ENCODE measurements at places on chromosomes 12 and 14.

DNA sequence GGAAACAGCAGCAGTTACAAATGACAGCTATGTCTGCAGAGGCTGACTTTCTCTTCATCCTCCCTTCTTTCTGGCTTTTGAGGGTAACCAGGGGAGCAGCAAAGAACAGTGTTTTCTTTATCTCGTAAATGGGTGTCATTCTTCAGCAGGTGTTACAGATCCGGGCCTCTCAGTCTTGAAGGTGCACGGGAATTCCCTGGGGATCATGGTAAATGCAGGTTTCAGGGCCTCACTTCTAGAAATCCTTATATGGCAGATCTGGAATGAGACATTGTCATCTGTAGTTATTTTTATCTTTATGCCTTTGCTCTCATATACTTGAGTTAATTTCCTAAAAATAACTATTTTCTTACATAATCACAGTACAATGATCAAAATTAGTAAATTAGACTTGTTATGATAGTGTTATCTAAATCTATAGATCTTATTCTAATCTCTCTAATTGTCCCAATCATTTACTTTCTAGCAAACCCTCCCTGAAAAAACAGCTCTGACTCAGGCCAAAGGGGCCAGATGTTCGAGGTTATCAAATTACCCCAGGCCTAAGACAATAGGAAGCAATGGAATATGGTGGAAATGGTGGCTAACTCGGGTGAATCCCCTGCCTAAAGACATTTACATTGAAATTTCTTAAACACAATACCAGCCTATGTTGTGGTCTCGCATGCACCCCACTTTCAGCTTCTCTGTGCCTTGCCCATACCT is 145.0 kb downstream of the CAND1 start:
- no peak for DNase-seq

GRCh38 chr12:110744151-110744571 is 1.5 kb upstream of the PPP1CC start:
- peak; percentile 62 for DNase-seq

GRCh38 chr14:50541159-50541567 is 8.8 kb upstream of the MAP4K5 start:
- DNase-seq = no peak

DNA sequence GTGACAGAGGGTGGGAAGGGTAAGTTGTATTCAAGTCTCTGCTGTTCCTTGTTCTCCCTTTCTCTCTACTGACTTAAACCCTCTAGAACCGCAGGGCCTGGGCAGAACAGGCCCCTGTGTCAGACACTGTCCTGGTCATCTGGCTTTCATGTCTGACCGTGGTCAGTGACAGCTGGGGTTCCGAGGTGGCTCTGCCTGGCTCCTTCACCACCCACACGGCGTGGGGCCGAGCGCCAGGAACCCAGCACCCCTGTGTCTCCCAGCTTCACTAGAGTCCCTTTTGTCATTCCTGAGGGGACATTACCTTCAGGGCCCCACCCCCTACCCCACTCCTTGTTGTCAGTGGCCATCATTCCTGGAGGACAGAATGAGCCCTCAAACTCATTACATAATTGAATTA is 168.9 kb downstream of the ADGRD1 start:
- DNase-seq = no peak

GRCh38 chr12:76312315-76312714 is 35.9 kb downstream of the BBS10 start:
- no peak for DNase-seq

DNA sequence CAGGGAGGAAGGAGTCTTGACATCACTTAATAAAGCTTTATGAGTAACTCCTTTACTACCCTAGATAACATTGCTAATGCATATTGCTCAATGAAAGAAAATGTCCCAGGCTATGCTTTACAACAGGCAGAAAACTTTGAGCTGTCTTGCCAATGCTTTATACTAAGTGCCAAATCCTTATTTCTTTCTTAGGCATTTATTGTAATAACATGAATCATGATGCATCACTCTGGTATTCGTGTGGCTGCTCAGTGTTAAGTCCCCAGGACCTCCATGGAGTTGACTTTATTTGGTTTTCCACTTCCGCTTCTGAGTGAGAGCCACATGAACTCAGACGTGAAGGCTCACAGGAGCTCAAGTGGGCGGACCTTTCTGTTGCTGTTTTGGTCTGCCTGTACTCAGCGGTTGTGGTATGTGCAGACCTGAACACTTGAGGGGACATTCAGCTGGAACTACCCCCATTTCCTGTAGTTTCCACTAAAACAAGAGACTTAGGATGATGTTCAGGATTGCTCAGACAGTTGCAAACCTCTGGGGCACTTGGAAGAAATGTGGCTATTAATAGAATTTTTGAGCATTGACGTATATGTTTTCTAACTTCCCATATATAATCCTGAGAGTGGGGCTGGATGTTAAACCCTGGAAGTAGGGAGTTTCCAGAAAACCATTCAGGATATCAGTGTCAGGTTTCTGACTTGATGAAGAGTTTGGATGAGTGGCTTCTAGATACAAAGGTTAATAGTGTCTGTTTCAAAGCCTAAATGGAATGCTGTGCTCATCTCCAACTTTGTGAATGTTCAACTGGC is 258.6 kb downstream of the MSRB3 start:
- peak; percentile 100 for DNase-seq

DNA sequence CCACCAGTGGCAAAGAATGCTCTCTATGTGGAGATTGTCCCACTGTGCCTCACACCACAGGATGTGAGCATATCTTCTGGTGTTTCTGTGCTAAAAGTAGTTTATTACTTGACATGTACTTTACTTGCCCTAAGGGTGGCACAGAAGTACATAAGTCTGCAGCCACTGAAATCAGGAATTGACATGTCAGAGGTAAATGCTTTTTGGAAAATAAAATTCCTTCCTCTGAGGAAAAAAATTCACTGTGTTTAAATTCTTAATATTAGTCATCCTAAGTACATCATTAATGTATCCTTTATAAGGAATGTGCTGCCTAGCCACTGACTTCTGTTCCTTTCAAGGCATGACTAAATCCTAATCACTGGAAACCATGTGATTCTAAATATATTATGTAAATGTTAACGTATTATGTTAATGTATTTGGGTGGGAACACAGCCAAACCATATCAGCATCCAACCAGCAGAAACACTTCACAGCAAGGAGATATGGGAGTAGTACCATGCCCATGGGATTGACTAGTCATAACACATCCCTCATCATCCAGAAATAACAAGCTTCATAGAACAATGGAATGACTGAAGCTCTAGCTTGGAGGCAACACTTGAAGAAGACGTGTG is 239.7 kb upstream of the PPFIA2 start:
- DNase-seq = no peak

DNA sequence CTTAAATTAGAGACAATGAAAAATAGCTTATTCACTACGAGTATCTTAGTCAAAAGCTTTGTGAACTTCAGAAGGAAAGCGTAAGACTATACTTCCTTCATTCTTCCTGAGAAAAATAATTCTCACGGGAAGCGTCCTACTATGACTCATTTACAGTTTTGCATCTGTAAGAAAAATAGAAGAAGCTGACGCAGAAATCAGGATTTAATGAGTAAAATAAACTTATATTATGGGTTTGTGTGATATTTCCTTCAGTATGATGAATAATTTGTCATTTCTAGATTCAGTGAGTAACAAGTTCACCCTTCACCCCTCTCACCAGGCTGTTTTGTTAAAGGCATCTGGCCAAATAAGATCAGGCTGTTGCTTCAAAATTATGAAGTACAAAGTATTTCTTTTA is 17.8 kb upstream of the PDE3A start:
- DNase-seq = no peak

- DNase-seq = no peak
Measured at GRCh38 chr14:71694591-71695530, 237.4 kb upstream of the RGS6 start.

DNA sequence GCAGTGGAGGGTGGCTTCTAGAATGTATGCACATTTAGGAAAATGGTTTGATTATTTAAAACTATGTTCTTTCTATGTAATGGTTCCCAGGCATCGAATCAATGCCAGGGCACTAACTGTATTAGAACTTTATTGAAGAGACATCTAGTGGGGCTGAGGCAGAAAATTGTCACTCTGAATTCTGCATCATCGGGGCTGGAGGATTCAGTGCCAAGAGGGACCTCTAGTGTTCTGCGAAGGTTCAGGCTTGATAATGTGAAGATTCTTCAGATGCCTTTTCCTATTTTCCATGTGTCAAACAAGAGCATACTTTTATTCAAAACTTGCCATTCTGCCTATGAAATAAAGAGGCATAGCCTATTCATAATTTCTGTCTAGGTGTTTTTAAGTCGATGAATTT is 146.3 kb downstream of the CAND1 start:
- DNase-seq = peak; percentile 59

DNA sequence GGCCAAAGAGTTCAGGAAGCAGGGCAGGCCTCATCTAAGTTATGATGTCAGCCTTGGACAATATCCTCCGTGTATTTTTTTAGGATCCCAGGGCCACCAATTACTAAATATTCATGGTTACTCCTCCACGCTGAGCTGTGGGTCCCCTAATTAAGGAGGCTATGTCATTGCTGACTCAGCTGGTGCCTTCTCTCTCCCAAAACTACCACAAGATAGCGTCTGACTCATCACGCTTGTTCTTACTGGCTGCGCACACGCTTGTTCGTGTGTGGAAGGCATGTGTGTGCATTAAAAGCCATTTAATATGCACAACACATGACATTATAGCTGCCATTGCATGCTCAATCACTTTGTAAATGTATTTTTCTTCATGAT is 78.3 kb downstream of the GSC start:
- no peak for DNase-seq

- no peak for DNase-seq
Measured at GRCh38 chr12:25725931-25726330, 172.8 kb upstream of the LMNTD1 start.

DNA sequence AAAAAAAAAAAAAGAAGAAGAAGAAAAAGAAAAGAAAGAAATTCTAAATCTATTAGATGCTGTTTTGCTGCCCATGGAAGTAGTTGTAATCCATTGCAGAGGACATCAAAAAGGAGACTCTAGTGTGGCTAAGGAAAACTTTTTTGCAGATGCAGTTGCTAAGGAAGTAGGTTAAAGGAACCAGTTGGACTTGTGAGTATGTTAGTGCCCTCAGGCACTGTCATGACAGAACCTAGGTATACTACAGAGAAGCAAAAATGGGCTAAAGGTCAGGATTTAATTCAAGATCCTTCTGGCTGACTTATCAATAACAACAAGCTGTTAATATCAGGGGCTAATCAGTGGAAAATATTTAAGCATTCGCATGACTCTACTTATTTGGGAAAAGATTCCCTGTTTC is 1571.6 kb upstream of the FLRT2 start:
- no peak for DNase-seq

DNA sequence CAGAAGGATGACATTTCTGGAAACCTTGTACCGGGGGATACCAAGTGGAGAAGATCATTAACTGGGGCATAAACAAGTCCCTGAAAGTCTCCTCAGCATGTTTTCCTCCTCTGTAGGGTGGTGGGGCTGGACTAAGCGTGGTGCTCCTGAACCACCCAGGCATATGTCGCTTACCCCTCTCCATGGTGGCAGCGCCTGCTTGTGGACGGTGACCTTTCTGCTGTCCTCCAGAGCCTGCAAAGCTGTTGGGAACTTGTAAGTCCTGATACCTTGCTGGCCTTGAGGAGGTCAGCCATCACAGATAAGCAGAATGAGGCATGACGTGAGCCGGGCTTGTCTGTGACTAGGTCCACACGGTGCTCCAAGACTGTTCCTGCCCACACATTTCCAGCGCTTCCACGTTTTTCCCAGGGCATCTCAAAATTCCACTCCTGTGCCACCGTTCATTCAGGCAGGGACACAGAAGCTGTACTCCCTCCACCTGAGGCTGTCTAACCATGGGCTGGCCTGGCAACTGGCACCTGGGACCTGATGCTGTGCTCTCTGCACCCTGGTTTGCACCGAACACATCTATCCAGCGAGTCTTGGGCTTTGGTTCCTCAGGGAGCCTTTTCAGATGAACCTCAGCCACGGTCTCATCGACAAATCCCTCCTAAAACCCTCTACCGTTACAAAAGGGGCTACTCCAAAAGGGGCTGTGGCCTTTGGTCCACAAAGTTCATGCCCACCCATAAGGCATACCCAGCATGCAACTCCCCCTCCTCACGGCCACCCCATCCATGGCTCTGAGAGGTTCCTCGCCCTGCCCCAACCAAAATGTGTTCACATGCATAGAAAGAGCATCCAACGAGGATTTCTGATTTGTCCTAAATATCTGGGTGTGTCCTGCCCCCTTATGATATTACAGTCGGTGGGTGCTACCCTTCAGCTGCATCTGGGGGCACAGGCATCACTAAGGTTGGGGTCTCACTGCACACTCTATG is 199.6 kb upstream of the DIO3 start:
- DNase-seq = no peak

GRCh38 chr14:50773632-50774541 is 57.1 kb downstream of the NIN start:
- DNase-seq = peak; percentile 49

DNA sequence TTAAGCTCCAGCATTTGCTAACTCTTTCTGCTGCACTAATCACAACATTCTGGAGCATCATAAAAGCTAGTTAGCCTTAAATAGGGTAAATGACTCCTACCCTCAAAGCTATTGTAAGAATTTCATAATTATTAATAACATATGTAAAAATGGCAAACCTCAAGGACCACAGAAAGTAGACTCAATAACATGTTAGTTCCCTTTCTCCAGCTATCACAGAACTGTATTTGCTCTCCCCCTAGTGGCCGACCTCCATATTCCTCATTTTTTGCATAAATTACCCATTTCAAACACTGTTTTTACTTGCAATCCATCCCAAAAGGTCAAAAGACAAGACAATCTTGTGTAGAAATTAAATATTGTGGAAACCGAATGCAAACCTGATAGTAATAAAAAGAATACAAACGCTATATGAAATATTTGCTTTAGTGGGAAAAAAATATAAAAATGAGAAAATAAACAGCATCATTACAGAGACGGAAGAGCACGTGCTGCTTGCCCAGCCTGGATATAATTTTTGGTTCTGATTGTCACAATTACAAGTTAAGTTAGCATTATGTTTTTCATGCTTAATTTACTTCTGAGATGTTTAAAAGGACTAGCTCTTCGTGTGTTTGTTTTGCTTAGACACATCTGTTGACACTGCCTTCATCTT is 97.9 kb downstream of the RERGL start:
- DNase-seq = peak; percentile 71

DNA sequence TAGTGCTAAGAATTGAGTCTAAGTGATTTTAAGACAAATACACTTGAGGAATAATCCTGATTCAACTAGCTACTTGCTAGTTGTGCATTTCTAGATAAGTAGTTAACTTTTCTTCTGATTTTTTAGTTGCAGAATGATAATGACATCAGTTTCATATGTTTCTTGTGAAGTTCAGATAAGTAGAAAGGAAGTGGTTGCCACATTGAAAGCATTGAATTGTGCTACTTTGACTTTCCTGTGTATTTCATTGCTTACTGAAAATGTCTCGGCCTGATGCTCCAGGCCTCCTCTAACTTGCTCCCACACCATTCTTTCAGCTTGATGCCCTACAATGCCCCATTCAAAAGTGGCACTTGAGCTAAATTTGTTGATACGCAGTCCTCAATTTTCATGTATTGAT is 980.0 kb downstream of the TMTC2 start:
- no peak for DNase-seq

DNA sequence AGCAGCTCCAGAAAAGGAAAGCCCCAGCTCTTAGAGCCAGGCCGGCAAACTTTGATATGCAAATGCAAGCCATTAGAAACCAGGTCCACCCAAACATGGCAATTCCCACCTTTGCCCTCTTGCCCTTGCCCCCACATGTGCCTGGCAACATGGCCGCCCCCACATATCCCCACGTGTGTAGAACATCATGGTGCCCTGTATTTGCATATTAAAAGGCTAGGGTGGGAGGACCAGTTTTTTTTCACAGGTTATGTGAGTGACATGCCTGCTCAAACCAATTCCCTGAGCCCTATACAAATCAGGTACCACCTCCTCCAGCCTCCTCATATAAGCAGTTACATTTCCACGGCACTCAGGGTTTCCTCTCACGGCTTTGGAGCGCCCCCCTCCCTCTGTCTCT is 6.1 kb upstream of the ALDH1L2 start:
- no peak for DNase-seq
